Stomach (tissue), 19 donors: ENCODE measurements at places on chromosomes 11 and 22. TPM values are rescaled to one million over a fixed set of nuclear protein-coding genes. Genes with fewer than 3 reads are reported as not detected.
A peak's percentile ranks its signal among the peaks of the same experiment; 100 is the strongest.

CHEK1 gene
- 3.4 TPM for polyA plus RNA-seq

OLFML1 gene
- 2.4 TPM for polyA plus RNA-seq

LGR4 gene
- 6.6 TPM for polyA plus RNA-seq

GSTT2 gene
- not detected for polyA plus RNA-seq

FOLR2 gene
- 3.2 TPM for polyA plus RNA-seq

MRPL11 gene
- 66.8 TPM for polyA plus RNA-seq

HBB gene
- 3.1 TPM for polyA plus RNA-seq

MIOX gene
- 0.40 TPM for polyA plus RNA-seq

LRRC10B gene
- 0.73 TPM for polyA plus RNA-seq

JAML gene
- 4.6 TPM for polyA plus RNA-seq

TPH1 gene
- polyA plus RNA-seq = 3.1 TPM

OR5P2 gene
- polyA plus RNA-seq = not detected

DNA sequence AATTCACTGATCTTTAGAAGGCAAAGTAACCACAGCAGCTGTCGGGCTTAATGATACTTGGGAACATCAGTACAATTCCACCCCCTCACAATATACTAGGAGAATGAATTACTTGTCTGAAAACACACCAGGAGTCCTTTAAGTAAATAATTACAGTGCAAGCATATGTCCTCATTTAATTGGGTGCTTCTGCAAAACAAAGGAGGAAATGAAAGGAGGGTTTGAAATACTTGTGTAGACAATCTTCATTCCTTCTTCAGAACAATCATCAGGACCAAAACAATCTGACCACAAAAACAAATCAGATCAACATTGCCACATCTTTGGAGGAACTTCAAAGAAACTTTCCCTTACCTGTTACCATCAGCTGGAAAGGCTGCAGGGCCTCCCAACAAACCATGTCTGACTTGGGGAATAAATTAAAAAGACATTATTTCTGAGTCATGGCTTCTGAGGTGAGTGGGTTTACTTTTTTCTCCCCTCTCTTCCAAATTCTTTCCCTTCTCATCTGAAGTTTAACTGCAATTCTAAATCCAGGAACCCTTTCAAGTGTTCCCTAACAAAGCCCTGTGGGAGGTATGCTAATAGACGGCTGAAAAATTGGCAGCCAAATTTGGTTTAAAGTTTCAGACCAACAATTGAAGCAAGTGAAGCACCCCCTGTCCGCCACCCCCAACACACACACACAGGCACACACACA is 12.5 kb upstream of the CCDC117 start:
- no peak overlapping the region for H3K4me3 ChIP-seq
- H3K27ac ChIP-seq = no peak overlapping the region
- H3K4me1 ChIP-seq = no peaks in the 10 kb centered on the region
- H3K27me3 ChIP-seq = no peaks in the 10 kb centered on the region
- no peak for DNase-seq

GRCh38 chr11:119673052-119673758 is 55.8 kb downstream of the NECTIN1 start:
- DNase-seq = no peak
- peaks cover 14% of the 10 kb centered on the region for H3K4me1 ChIP-seq
- H3K36me3 ChIP-seq = peaks cover 39% of the 10 kb centered on the region
- H3K4me3 ChIP-seq = no peak overlapping the region
- H3K27ac ChIP-seq = no peak overlapping the region

DNA sequence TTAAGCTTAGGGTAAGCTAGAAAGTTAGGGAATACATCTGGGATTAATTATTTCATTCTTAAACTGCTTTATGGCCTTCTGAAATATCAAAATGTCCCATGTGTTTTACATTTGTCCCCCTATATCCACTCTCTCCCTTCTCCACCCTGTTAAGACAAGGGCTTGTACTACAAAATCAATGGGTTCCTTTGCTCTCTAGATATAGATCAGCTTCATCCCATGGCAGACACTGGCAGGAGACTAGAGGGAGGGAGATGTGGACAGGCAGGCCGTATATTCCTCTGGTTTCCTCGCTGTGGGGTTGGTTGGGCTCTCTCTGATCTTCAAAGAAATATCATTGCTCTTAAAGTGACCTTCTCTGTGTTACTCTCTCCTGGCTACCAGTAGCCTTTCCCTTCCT is 1281.0 kb downstream of the LRRC4C start:
- no peak overlapping the region for H3K4me3 ChIP-seq
- no peak for DNase-seq
- H3K36me3 ChIP-seq = no peaks in the 10 kb centered on the region
- no peaks in the 10 kb centered on the region for H3K27me3 ChIP-seq
- no peak overlapping the region for H3K27ac ChIP-seq

GRCh38 chr22:37752189-37753087 is 55.3 kb upstream of the GCAT start:
- DNase-seq = peak; percentile 93
- H3K36me3 ChIP-seq = peaks cover 38% of the 10 kb centered on the region
- H3K4me3 ChIP-seq = no peak overlapping the region

DNA sequence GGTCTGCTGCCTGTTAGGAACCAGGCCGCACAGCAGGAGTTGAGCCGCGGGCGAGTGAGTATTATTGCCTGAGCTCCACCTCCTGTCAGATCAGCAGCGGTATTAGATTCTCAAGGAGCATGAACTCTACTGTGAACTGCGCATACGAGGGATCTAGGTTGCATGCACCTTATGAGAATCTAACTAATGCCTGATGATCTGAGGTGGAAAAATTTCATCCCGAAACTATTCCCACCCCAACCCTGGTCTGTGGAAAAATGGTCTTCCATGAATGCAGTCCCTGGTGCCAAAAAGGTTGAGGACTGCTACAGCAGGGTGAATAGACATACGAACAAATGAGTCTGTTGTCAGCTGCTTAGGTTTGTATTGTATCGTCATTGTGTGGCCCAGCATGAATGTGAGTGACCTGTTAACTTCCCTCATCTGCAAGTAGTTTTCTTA is 29.8 kb downstream of the RNF141 start:
- peaks cover 4% of the 10 kb centered on the region for H3K36me3 ChIP-seq
- no peak overlapping the region for H3K27ac ChIP-seq
- no peak overlapping the region for H3K4me3 ChIP-seq
- H3K27me3 ChIP-seq = no peaks in the 10 kb centered on the region
- DNase-seq = no peak

DNA sequence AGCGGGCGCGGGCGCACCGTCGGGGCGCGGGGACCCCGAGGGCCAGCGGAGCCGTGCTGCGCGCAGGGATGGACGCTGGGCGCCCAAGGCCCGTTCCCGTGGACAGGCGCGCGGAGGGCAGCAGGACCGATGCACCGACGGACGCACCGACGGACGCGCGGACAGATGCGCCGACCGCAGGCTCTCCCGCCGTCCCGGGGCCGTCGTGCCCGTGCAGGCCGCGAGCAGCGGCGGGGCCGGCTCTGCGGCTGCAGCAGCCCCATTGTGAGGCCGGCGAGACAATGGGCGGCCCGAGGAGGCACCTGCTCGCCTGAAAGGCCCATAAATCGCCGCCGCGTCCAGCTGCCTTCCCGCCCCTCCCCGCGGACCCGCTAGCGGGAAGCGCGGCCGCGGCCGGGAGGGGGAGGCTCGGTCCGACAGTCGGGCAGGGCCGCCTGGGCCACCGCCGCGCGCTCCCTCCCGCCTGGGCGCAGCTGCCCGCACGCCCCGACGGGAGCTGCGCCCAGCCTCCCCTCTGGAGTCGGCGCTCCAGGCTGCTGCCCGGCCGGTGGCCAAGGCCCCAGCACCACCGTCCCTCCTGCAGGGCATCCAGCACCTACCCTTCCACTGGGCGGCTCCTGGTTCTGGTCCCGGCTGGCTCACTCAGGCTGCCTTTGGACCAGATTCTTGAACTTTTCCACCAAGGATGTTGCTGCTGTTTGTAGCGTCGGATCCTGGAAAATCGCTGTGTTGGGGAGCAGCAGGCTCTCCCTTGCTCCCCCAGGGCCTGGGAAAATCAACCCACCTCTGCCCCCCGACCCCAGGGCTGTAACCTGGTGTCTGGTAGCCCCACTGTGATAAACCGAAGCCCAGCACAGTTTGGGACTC is 15.8 kb downstream of the CDKN1C start:
- H3K27ac ChIP-seq = no peak overlapping the region
- DNase-seq = no peak

DNA sequence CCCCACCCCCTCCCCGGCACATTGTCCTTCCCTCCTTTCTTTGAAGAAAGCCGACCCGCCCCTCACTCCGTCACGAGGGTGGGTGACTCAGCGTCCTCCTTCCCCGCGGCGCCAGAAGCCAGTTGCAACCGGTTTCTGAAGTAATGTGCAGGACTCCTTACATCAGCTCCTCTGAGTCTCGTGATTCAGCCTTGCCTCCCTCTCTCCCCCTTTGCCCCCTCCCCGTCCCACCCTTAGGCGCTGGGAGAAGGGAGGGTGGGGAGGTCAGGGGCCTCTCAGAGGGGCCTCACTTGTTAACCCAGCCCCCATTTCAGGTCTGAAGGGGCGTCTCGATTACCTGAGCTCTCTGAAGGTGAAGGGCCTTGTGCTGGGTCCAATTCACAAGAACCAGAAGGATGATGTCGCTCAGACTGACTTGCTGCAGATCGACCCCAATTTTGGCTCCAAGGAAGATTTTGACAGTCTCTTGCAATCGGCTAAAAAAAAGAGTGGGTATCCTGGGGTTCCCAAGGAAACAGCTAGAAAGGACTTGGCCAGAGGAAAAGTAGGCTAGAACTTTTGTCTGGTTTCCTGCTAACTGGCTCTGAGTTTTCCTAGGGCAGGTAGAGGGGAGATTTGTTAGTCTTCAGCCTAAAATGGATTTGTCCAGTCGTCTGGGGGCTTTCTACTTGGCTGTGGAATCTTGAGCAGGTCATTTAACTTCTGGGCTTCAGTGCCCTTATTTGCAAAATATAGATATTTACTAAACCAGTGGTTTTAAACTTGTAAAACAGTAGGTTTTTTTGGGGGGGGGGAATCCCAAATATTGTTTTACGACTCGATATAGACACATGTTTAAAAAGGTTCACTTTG is 1.1 kb downstream of the SLC3A2 start:
- peak overlapping the region; percentile 79 for H3K4me3 ChIP-seq
- peaks cover 47% of the 10 kb centered on the region for H3K36me3 ChIP-seq
- H3K4me1 ChIP-seq = peaks cover 87% of the 10 kb centered on the region
- peak overlapping the region; percentile 100 for H3K27ac ChIP-seq

DNA sequence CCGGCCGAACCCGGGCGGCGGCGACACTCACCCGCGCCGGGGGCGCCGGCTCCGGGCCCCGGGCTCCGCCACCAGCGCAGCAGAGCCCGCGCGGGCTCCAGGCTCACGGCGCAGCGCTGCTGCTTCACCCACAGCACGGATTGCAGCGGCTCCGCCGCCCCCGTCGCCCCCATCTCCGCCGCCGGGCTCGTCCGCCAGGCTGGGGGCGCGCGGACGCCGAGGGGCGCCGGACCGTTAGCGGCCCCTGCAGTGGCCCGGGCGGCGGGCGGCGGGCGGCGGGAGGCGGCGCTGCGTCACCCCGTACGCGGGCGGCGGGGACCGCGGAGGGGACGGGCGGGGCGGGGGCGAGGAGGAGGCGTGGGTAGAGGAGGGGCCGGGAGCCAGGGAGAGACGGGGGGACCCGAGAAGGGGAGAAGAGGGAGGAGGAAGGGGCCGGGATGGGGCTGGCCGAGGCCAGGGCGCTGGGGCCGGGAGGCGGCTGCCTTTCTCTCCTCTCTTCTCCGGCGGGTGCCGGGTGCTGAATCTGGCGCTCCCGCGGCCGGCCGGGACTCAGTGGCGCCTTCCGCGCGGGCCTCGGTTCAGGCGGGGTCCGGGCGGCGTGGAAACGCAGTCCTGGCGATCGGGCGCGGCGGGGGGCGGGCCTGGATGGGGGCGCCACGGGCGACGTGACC is at the start of gene CERK:
CERK (minus strand) TSS at position 277 of the 671 bp plus-strand sequence; CDS start at position 173, 104 bp downstream.
- H3K4me1 ChIP-seq = peaks cover 84% of the 10 kb centered on the region
- H3K27ac ChIP-seq = peak within 1 kb of the TSS; percentile 95
- no peaks in the 10 kb centered on the region for H3K27me3 ChIP-seq

- DNase-seq = no peak
- peak overlapping the region; percentile 80 for H3K27ac ChIP-seq
- H3K36me3 ChIP-seq = peaks cover 41% of the 10 kb centered on the region
- H3K4me3 ChIP-seq = peak overlapping the region; percentile 94
- peaks cover 32% of the 10 kb centered on the region for H3K4me1 ChIP-seq
Observed at GRCh38 chr11:47248304-47248663, 330 bp downstream of the ACP2 start.

DNA sequence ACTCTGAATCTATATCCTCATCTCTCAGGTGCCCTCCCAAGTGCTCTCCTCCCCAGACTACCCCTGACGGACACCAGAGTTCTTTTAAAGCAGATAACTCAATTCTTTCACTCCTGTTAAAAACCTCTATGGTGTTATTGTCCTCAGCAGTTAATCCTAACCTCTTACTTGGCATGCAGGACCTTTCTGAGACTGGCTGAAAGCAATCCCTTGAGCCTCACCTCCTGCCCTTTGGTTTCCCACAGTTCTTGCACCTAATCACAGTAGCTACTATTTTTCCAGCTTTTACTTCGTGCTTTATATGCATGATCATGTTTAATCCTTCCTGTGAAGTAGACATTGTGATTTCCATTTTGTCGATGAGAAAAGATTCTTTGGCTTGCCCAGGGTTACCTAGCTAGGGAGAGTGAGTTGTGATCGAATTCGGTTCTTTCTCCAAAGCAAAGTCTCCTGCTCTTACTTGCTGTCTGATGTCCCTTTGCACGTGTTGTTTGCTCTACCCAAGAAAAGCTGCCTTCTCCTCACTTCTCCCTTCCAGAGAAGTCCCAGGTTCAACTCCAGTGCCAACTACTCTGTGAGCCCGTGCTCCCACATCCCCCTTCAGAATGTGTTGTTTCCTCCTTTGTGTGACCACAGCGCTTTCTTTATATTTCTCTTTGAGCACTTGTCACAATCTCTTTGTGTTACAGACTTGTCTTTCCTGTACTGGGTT is 2.1 kb downstream of the UBE2L3 start:
- DNase-seq = no peak
- peaks cover 60% of the 10 kb centered on the region for H3K4me1 ChIP-seq
- no peaks in the 10 kb centered on the region for H3K27me3 ChIP-seq
- H3K36me3 ChIP-seq = no peaks in the 10 kb centered on the region
- no peak overlapping the region for H3K27ac ChIP-seq

GRCh38 chr11:10744206-10744605 is 6.8 kb upstream of the CTR9 start:
- H3K27ac ChIP-seq = peak overlapping the region; percentile 39
- H3K4me3 ChIP-seq = no peak overlapping the region
- DNase-seq = no peak
- no peaks in the 10 kb centered on the region for H3K27me3 ChIP-seq
- no peaks in the 10 kb centered on the region for H3K36me3 ChIP-seq

GRCh38 chr11:61485080-61485479 is 23.5 kb upstream of the LRRC10B start:
- no peaks in the 10 kb centered on the region for H3K27me3 ChIP-seq
- H3K27ac ChIP-seq = no peak overlapping the region
- H3K36me3 ChIP-seq = no peaks in the 10 kb centered on the region
- no peak for DNase-seq
